ENCODE measurements at places on chromosomes 2 and 18. TPM values are rescaled to one million over a fixed set of nuclear protein-coding genes. Genes with fewer than 3 reads are reported as not detected.
A peak's percentile ranks its signal among the peaks of the same experiment; 100 is the strongest.

COL3A1 gene
- total RNA-seq: 264 TPM

ANKMY1 gene
- total RNA-seq: 22.4 TPM

DNA sequence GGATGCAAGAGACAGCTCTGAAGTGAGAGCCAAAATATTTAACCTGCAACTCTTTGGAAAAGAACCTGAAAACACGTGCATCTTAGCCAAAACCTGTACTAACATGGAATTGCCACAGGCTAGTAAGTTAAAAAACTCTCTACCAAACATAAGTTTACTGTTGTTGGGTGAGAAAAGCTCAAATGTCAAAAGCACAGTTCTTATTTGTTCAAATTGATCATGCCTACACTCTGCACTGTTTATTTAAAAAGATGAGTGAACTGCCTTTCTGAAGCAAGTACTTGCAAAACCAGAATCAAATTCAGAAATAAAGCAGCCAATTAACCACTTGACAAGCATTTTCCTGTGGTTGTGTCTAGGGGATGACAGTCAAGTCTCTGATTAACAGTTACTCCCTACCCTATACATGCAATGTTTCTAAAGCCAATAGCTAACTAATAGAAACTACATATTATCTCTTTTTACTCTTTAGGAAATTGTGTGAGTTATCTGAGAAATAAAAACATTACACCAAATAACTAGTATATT lies 5.6 kb downstream of the IKZF2 start:
- no peaks in the 10 kb centered on the region for H3K27me3 ChIP-seq
- H3K36me3 ChIP-seq: no peaks in the 10 kb centered on the region
- H3K4me1 ChIP-seq: no peaks in the 10 kb centered on the region
- H3K4me3 ChIP-seq: no peak overlapping the region
- H3K27ac ChIP-seq: no peak overlapping the region

GRCh38 chr18:22346953-22347605 lies 70.6 kb downstream of the CTAGE1 start:
- no peaks in the 10 kb centered on the region for H3K27me3 ChIP-seq
- peak; percentile 85 for DNase-seq
- H3K4me3 ChIP-seq: peak overlapping the region; percentile 66

Measured in ovary (tissue), 10 donors.